ENCODE measurements at places on chromosomes 1 and 21.

GRCh38 chr1:61271412-61271789, 189.0 kb downstream of the NFIA start:
- no peak for DNase-seq

GRCh38 chr1:22250724-22251123, 107.8 kb upstream of the WNT4 start:
- DNase-seq = peak; percentile 79

GRCh38 chr1:221356693-221357092, 385.2 kb downstream of the DUSP10 start:
- no peak for DNase-seq

GRCh38 chr1:150997949-150998348, 8.8 kb downstream of the MINDY1 start:
- DNase-seq = no peak

- DNase-seq = no peak
Measured at GRCh38 chr1:79388694-79389361, 382.3 kb upstream of the ADGRL4 start.

DNA sequence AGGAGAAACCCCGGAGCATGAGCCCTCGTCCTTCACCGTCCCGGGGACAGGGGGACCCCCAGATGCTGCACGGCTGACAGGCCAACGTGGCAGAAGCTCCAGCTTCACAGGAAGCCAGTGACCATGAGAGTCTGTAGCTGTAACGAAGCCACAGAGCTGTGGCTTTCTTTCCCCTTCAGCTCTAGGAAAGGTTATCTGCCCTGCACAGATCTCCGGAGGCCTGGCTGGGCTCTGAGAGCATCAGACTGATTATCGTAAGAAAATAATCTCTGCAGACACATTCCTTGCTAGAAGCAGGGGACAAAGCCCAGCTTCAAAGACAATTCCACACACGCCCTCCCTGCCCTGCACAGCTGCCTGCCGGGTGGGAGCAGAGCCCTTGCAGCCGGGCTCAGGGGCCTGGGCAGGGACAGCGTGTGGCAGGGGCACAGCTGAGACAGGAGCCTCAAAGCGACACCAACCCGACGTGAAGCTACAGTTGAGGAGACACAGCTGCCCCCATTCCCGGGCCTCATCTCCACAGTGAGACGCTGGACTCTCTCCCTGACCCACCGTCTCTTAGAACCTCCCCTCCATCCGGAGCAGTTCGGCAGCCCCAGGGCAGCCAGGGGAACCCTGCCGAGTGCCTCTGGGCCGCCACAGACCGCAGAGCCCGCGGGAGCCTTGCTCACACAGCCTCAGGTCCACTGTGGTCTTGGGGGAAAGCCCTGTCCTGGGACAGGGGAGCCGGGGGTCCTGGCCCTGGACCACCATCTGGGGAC, 30.6 kb downstream of the POFUT2 start:
- no peak for DNase-seq

DNA sequence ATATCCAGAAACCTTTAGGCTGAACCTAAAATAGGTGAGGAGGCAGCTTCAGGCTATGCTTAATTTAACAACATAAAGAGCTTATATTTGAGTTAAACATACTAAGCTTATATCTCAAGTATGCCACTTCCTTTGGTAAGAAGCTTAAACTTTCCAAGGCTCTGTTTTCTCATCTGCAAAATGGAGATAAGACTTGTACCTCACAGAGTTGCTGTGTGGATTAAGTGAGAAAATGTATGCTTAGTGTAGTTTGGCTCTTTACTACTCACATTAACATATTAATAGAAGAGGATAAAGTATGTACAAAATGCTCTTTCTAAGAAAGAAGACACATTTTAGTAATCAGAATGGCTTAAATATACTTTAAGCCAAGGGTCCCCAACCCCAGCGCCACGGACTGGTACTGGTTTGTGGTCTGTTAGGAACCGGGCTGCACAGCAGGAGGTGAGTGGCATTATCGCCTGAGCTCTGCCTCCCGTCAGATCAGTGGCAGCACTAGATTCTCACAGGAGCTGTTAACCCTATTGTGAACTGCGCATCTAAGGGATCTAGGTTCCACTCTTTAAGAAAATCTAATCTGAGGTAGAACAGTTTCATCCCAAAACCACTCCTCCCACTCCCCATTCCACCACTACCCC, 77.2 kb downstream of the HS2ST1 start:
- no peak for DNase-seq

GRCh38 chr1:98110674-98111073, 189.8 kb upstream of the DPYD start:
- DNase-seq = peak; percentile 78

GRCh38 chr1:30146448-30146847, 576.9 kb downstream of the MATN1 start:
- no peak for DNase-seq

DNA sequence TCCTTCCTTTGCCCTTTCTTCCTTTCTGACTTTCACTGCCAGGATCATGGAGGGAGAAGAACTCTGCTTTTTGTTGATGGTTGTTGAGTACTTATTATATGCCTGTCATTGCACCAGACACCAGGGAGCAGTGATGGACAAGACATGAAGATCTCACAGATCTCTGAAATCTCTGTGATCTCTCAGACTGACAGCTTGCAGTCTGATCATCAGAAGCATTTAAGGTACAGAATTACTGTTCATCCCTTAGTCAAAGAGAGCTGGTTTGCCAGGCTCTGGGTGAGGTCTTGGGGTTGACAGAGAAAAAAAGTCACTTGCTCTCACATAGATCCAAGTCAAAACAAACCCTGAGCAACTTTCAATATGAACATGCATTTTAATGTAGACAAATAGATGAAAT, 299.5 kb upstream of the FMN2 start:
- DNase-seq = no peak

GRCh38 chr1:45541193-45541592, 9.4 kb upstream of the AKR1A1 start:
- DNase-seq = no peak

- no peak for DNase-seq
Measured at GRCh38 chr1:221104596-221104995, 225.4 kb downstream of the HLX start.

DNA sequence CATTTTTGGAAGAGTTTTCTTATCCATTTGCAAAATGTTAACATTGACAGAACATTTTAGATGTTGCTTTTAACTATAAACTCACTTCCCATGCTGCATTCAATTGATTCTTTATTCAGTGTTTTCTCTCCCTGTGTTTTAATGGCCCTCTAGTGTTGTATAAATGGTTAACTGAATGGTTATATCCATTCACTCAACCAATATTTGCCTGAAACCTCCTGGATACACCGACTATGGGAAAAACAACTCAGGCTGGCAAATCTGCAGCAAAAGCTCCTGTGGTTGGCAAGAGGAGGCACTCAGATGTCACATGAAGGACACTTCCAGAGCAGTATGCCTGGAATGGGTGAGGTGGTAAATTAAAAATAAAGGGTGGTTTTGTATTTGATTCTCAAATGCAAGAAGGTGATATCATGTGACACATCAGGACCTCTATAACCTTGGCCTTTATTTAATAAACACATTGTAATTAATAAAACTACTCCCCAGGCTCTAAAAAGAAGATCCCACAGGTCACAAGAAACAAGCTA, 107.6 kb downstream of the BCAR3 start:
- no peak for DNase-seq

- DNase-seq = no peak
Measured at GRCh38 chr1:235864469-235864868, 2.2 kb downstream of the LYST start.

- no peak for DNase-seq
Measured at GRCh38 chr1:182163821-182164223, 102.3 kb upstream of the ZNF648 start.

GRCh38 chr1:21184276-21184675, 7.6 kb upstream of the EIF4G3 start:
- DNase-seq = no peak

GRCh38 chr1:11880911-11881748, 22.4 kb upstream of the NPPB start:
- no peak for DNase-seq

- peak; percentile 23 for DNase-seq
Measured at GRCh38 chr21:39004634-39005501, 178.4 kb downstream of the PSMG1 start.

GRCh38 chr1:7868070-7868780, 15.4 kb upstream of the UTS2 start:
- no peak for DNase-seq

DNA sequence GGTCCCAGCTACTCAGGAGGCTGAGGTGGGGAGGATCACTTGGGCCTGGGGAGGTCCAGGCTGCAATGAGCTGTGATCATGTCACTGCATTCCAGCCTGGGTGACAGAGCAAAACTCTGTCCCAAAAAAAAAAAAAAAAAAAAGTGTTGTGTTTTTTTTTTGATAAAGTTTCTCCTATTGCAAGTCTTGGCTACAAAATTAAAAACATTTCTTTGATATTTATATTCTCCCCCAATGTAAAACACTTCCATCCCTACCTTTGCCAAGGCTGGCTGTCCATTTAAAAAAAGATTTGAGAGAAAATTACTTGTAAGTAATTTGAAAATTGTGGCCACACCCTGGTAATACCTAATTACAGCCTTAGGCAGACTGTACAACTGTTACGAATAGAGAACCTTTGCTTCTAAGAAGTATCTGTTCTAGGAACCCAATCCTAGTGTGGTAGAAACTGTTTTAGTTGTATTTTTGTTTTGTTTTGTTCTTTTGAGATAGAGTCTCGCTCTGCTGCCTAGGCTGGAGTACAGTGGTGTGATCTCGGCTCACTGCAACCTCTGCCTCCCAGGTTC, 11.2 kb downstream of the ZNF436 start:
- no peak for DNase-seq

DNA sequence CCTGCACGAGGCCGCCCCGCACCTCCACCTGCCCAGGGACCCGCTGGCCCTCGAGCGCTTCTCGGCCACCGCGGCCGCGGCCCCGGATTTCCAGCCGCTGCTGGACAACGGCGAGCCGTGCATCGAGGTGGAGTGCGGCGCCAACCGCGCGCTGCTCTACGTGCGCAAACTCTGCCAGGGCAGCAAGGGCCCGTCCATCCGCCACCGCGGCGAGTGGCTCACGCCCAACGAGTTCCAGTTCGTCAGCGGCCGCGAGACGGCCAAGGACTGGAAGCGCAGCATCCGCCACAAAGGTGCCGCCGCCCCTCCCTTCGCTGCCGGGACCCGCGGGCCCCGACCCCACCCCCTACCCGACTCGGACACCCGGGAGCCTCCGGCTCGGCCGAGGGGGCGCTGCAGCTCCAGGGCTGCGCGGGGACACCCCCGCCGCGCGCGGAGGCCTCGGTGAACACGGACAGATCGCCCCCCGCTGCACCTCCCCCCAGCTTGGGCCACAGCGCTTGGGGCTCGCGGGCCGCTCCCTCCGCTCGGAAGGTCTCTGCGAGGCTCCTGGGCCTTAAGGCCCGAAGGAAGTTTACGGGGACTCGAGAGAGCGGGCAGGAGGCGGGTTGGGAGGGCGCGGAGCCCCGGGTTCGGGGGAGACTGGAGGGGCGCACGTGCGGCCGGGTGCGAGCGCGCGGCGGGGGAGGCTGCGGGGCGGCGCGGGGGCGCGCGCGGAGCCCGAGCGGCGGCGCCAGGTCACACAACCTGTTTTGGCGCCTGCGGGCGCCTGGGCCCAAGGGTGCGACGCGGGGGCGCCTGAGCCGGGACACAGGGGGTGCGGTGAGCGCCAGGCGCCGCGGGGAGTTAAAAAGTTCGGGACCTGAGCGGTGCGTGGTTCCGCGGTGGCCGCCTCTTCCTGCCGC, 1.2 kb downstream of the SAMD11 start:
- peak; percentile 60 for DNase-seq

Measured in EL (cell line).